ENCODE measurements at places on chromosomes 1 and 21. TPM values are rescaled to one million over a fixed set of nuclear protein-coding genes. Genes with fewer than 3 reads are reported as not detected.

GRCh38 chr1:172801771-172802322, 142.9 kb downstream of the FASLG start:
- DNase-seq: no peak

DNA sequence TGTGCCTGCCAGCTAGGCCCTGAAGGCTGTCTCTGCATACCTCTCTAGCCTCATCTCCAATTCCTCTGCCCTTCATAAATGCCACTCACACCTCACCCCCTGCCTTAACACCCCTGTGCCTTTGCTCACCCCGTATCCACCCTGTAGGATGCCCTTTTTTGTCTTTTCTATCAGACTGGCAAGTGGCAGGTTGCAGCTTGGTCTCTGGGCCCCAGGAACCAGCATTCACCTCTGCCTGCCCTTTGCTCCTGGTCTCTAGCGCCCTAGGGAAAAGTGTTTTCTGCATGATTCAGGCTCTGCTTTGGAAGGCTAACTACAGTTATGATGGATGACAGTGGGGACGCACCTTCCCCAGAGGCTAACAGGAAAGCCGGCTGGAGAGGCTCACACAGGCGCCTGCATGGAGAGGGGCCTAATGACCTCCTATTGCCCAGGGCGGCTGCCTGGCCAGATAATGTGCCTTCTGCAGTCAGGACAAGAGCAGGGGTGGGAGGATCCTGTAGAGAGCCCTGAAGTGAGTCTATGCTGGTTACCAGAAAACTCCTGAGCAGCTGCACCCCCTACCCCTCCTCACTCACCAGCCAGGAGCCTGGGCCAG, 11.2 kb downstream of the KANK4 start:
- no peak for DNase-seq

GRCh38 chr1:244286341-244286740, 165.4 kb downstream of the ADSS2 start:
- DNase-seq: no peak

DNA sequence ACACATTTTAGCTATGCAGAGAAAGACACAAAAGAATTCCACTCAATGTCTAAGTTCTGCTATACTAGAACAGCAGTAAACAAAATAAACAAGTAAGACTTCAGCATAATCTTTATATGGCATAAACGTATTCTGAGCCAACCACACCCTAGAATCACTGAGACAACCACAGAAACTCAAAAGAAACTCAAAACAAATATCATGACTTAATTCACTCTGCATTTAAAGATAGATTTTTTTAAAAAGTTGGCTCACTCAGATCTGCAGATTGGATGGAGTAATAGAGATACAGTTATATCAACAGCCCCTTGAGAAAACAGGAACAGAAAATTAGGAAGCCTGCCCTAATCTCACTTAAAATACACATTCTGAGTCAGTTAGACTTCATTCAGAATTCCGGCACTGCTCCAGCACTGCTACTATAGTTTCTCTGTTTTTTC, 95.0 kb downstream of the COL24A1 start:
- DNase-seq: no peak

DNA sequence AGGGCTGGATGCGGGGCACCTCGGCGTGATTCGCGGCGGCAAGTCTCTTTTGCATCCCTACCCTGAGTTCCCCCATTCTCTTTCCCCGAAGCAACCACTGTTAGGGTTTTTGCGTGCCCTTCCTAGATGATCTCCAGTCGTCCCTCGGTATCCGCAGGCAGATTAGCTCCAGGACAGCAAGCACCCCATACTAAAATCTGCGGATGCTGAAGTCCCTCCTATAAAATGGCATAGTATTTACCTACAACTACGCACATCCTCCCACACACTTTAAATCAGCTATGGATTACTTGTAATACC, 22.8 kb upstream of the CFAP126 start:
- DNase-seq: no peak

DNA sequence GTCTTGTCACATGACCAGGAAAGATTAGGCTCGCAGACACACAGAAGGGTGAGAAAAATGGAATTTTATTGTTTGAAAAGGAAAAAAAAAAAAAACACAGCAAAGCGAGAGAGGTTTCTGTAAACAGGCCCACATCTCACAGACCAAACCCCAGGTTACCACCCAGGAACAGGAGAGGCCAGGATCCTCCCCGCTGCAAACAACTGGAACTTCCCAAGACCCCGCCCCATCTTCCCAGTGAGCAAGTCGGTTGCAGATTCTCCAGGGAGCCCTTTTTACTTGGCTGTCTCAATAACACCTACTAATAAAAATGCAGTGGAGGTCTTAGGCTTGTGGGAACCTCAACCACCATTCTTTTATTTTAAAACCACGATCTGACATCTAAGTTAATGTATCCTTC, 84.7 kb upstream of the ETS2 start:
- DNase-seq: no peak

DNA sequence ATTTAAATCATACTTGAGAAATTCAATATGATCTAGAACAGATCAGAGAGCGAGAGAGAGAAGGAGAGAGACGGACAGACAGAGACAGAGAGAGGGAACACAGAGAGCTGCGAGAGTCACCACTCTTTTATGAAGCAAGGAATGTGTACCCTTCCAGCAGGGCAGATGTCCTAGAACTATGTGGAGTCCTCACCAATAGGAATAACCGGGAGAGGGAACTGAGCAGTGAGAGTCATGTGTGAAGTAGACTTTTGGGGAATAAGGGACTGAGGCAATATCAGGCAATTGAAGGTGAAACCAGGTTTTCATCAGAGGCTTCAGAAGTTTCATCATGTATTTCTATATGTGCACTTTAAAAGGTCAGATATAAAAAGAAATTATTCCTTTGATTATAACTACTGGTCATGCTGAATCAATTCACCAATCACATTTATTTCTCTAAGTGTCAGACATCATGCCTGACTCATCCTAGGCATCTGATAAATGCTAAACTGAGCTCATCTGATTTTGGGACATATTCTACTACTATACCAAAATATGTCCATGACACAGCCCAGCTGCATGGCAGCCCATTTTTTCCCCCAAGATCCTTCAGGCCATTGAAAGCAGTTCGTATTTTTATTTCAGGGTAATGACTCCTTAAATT, 22.4 kb downstream of the VTCN1 start:
- DNase-seq: no peak

- no peak for DNase-seq
Measured at GRCh38 chr1:37620707-37621106, 14.0 kb downstream of the RSPO1 start.

- no peak for DNase-seq
Measured at GRCh38 chr1:5140136-5140535, 485.7 kb downstream of the AJAP1 start.

- no peak for DNase-seq
Measured at GRCh38 chr1:17558954-17559614, 19.6 kb downstream of the ARHGEF10L start.

DNA sequence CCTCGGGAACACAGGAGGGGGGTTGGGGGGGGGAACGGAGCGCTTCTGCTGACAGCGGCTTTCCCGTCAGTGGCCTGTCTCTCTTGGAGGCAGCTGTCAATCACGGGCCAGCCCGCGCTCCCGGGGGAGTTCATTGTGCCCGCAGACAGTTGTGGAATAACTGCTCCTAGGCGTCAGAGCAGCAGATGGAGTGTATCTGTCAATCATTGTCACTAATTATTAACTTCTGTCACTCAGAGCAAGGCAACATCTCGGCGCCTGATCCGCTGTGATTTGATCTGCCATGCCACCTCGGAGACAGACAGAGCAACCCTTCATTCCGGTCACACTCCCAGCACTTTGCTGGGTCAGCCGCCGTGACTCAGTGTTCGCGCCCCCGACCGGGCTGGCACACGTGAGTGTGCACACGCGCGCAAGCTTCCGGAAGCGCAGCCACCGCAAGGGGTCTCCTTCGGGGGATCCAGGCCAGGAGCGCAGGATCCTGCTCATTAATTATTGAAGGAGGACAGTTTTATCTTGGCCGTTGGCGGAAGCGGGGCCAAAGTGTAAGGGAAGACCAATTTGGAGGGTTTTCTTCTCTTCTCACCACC, 75.8 kb downstream of the RRAGC start:
- DNase-seq: no peak

Gene ECM1
- 1.9 TPM for total RNA-seq

Gene TMPRSS2
- 0.27 TPM for total RNA-seq

Gene ALDH4A1
- total RNA-seq: 6.6 TPM

Gene SPRR2E
- total RNA-seq: not detected

Gene EBNA1BP2
- 27.2 TPM for total RNA-seq

Gene CLDN19
- total RNA-seq: not detected

Gene ARMH1
- 5.2 TPM for total RNA-seq

Gene NTRK1
- total RNA-seq: 1.6 TPM
